Endodermal cell (in vitro differentiated cells): ENCODE measurements at places on chromosomes 16 and 17. TPM values are rescaled to one million over a fixed set of nuclear protein-coding genes. Genes with fewer than 3 reads are reported as not detected.

DNA sequence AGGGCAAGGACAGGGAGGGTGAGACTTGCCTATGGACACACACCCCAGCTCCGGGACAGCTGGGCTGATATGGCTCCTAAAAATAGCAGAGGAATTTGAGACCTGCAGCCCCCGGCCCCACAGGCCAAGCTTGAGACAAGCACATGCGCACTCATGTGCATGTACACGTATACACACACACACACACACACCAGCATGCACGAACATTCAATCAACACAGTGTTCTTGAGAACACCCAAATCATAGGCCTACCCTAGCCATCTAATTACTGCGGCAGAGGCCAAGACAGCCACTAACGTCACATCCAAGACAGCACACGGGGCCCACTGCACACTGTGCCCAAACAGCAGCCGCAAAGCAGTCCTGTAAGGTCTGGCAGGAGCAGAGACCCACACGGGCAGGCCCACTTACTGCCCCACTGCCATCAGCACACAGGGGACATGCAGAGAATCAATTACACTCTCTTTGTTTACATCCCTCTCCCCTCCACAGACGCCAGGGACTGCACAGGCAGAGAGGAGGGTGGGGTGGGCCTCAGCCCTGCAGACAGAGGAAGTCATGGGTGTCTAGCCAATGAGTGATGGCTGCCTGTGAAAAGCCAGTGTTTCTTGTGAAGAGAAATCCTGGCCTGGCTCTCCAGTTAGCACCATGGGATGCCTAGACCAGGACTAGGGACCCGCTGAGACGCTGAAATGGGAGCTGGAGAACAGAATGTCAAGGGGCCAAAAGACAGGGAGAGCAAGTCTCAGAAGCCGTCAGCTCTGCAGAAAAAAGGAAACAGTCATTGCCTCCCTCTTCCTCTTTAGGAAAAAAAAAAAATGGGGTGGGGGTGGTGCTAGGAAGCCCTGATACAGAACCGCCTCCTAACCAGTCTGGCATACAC, 39.3 kb downstream of the MYO18A start:
- DNase-seq: no peak

DNA sequence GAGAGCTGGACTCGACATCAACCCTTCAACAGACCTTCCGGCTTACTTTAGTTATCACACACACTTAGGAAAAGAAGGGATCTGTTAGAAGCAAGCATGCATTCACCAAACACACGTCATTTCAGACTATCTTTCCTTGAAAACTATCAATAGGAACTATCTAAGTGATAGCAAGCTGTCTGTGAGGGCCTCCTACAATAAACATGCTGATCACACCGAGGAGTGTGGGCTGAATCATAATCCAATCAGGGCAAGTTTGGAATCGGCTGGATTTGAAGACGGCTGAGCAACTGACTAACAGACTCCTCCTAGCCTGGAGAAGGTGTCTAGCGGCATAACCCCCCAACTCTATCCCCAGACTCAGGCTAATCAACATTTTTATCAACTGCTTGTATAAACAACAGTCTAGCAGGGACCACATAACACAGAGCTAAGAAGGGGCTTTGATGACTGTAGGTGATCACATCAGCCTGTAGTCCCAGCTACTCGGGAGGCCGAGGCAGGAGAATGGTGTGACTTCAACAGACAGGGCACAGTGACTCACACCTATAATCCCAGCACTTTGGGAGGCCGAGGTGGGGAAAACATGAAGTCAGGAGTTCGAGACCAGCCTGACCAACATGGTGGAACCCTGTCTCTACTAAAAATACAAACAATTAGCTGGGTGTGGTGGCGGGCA, 14.1 kb downstream of the NXN start:
- DNase-seq: peak; percentile 90

- DNase-seq: no peak
Observed at GRCh38 chr17:683499-684254, 31.0 kb downstream of the VPS53 start.

GRCh38 chr17:63946440-63947363, 14.6 kb upstream of the CD79B start:
- peak; percentile 90 for DNase-seq

DNA sequence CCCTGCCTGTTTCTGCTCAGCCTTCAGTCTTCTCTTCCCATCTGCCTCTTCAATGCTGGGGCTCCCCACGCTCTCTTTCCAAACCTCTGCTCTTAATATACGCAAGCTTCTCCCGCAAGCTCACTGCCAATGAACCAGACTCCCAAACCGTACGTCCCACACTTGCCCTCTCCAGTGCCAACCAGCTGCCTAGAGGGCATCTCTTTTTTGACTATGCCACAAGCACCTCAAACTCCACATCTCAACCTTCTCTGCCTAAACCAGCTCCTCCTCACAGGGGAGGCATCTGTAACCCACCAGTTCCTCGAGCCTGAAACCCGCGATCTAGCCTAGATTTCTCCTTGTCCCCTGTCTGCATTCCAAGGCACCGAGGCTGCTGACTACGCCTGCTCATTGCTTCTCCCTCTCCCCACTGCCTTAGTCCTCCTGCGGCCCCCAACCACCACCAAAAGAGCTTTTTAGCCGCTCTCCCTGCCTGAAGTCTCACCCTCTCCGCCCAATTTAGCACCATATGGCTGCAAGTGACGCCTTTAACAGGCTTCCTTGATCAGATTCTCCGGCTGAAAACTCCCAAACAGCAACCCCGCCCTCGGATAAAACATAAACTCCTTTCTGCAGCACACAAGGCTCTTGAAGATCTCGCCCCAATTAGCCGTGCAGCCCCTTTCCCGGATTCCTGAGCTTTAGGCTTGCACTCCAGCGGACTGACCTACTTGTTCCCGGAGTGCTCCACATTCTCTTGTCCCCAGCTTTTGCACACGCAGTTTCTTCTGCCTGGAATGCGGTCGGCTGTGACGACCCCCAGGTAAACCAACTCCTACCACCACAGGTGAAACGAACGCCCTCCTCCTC, 1.5 kb downstream of the GGA2 start:
- peak; percentile 70 for DNase-seq

GRCh38 chr17:53219821-53220220, 602.9 kb upstream of the KIF2B start:
- no peak for DNase-seq

The CES5A gene
- 0.16 TPM in 1 of 3 replicates, not detected in the others for total RNA-seq

- no peak for DNase-seq
Observed at GRCh38 chr17:78996781-78997201, 12.8 kb downstream of the CANT1 start.

DNA sequence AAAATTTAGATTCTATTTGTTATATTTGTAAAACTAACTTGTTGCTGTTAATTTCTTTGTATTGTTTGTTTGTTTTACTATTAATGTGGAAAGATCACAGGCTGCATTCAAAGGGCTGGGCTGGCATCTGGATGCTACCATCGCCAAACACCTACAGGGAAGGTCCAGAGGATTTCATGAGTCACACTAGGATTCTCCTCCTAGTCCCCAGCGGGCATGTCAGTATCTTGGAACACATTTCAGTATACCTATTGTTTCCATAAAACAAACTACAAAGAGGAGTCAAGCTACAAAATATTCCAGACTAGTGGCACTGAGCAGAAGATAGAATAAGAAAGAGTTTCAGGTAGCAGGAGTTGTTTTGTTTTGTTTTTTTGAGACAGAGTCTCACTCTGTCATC, 55.3 kb downstream of the NOG start:
- no peak for DNase-seq

DNA sequence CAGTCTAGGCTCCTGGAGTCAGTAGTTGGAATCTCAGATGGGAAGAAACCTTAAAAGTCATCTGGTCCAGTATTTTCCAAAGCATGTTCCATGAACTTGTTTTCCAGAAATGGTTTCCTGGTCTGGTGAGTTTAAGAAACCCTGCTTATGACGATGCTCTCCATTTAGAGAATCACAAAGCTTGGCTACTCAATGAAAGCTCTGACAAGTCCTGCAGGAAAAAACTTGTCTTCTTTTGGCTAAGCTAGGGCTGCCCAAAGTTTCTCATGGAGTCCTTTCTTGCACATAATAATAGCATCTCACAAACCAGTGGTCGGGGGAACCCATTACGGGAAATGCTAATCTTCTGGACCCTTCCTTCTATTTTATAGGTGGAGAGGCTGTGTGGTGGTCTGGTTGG, 5.5 kb upstream of the NKD1 start:
- no peak for DNase-seq
